ENCODE measurements at places on chromosomes 3 and 15.
A peak's percentile ranks its signal among the peaks of the same experiment; 100 is the strongest.

GRCh38 chr15:40307421-40308211, at the start of gene PLCB2:
TSS of gene PLCB2 (minus strand) at chr15:40307935. CDS start at chr15:40307672, 263 bp downstream.
- DNase-seq = peak; percentile 16

GRCh38 chr15:70114221-70114620, 16.5 kb upstream of the TLE3 start:
- DNase-seq = no peak

GRCh38 chr15:77986891-77987764, 90.4 kb downstream of the TBC1D2B start:
- DNase-seq = no peak

GRCh38 chr3:57006949-57007419, 53.5 kb upstream of the SPATA12 start:
- DNase-seq = no peak

DNA sequence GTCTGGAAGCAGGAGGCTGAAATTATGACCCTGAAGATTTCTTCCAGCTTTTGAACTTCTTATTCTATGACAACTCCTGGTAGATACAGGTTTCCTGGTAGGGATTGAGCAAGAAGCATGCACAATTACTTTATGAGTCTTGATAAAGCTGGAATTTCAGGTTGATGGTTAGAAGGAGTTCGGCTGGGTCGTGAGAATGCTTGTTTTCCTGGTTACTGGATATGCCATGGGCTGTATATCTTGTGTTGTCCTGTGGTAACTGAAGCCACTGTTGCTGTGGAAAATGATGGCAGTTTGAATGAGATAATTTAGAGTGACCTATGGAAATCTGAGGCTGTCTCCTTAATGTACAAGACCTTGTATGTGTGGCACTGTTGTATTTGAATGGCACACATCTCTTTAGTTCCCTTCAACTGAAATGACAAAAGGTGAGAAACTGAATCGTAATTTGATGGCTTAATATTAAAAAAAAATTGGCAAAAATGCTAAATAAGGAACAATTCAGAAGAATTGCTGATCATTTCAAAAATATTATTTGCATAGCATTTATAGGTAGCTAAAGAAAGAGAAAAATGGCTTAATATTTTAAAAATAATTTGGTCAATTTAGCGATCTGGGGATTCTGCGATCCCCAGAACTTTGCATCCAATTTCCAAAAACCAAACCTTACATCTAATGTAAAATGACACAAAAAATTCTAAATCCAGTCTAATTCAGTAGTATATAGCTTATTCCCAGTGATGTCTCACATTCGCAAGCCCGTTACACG, 1.1 kb upstream of the UBE2E1 start:
- no peak for DNase-seq

GRCh38 chr15:46751303-46751702, 966.0 kb upstream of the SEMA6D start:
- DNase-seq = no peak

GRCh38 chr3:14598143-14598569, 53.4 kb upstream of the CCDC174 start:
- no peak for DNase-seq

- no peak for DNase-seq
Measured at GRCh38 chr3:172592898-172593669, 69.9 kb upstream of the TNFSF10 start.

GRCh38 chr3:171346582-171347300, 113.5 kb downstream of the TNIK start:
- DNase-seq = no peak

DNA sequence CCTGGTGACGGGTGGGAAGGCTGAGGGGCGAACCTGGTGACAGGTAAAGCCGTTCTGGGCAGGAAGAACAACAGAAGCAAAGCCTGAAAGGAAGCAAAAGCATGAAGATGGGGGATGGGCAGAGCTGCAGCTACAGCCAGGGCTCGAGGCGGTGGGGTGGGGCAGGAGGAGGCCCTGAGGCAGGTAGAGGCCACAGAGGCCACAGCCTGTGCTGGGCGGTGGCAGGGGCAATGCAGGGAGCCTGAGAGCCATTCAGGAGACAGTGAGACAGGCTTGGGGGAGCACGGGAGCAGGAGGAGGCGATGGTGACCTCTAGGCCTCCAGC, 8.2 kb downstream of the PCSK6 start:
- DNase-seq = no peak

DNA sequence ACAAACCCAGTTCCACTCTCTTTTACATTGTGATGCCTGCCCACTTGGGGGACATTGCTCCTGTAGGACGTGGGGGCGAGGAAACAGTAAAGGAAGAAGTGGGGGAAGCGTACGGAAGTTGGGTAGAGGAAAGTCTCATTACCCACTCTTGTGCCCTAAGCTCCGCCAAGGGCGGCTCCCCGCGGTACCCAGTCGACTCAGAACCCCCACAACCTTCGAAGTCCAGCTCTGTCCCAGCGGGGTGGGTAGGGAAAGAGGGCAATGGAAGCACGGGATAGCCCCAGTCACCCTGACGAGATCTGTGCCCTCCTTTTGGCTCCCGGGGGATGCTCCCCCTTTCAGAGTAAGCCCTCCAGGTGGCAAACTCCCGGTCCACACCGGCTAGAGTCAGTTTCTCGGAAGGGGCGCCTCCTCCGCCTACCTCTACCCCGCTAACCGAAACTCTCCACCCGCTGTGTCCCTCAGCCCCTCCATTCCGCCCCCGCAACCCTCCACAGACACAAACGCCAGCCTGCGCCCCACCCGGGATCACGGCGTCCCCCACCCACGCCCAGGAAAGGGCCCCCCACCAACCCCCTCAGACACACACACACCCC, 527 bp downstream of the CSNK1G1 start:
- no peak for DNase-seq

GRCh38 chr3:85710490-85710889, 751.7 kb downstream of the CADM2 start:
- no peak for DNase-seq

DNA sequence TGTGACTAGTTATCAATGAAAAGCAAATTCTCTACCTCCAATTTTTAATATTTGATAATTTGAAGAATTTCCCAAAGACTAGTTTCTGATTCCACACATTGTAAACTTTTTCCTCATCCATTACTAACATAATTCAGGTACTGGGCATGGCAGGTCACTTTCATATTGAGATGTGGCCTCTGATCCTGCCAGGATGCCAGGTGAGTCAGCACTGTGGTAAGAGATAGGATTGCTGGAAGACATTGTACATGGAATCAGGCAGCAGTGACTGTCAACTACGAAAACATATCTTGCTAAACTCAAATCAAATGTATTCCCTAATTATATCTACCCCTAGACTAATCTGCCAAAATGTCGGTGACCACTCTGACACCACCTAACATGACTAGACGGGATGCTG, 33.2 kb upstream of the POU1F1 start:
- DNase-seq = no peak

DNA sequence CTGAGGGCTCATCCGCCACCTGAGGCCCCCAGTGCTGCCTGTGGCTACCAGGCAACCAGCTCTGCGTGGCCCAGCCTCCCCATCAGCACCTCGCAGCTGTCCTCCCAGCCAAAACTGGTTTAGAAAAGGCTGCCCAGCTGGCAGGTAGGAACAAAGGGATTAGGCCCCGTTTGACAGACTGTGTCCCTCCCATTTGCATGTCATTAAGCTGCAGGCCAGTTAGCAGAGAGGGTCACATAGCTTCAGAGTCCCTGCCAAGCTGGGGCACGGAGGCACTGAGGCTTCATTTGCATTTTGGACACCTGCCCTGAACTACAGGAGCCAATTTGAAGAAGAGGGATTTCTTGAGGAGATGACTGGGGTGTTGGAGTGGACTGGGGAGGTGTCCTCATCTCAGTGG, 177.9 kb downstream of the TLE3 start:
- DNase-seq = no peak
